ENCODE measurements at places on chromosomes 3 and 15.

- no peak for DNase-seq
These were observed 153.5 kb upstream of the GOLIM4 start for GRCh38 chr3:168249205-168249549.

- no peak for DNase-seq
These were observed 276.7 kb downstream of the ZIC4 start for GRCh38 chr3:147129665-147130064.

GRCh38 chr3:122409446-122409845 is 6.4 kb downstream of the WDR5B start:
- DNase-seq = no peak

GRCh38 chr3:25751725-25752124 is 31.5 kb downstream of the NGLY1 start:
- DNase-seq = no peak

GRCh38 chr3:13098192-13098988 is 25.2 kb upstream of the IQSEC1 start:
- DNase-seq = no peak

DNA sequence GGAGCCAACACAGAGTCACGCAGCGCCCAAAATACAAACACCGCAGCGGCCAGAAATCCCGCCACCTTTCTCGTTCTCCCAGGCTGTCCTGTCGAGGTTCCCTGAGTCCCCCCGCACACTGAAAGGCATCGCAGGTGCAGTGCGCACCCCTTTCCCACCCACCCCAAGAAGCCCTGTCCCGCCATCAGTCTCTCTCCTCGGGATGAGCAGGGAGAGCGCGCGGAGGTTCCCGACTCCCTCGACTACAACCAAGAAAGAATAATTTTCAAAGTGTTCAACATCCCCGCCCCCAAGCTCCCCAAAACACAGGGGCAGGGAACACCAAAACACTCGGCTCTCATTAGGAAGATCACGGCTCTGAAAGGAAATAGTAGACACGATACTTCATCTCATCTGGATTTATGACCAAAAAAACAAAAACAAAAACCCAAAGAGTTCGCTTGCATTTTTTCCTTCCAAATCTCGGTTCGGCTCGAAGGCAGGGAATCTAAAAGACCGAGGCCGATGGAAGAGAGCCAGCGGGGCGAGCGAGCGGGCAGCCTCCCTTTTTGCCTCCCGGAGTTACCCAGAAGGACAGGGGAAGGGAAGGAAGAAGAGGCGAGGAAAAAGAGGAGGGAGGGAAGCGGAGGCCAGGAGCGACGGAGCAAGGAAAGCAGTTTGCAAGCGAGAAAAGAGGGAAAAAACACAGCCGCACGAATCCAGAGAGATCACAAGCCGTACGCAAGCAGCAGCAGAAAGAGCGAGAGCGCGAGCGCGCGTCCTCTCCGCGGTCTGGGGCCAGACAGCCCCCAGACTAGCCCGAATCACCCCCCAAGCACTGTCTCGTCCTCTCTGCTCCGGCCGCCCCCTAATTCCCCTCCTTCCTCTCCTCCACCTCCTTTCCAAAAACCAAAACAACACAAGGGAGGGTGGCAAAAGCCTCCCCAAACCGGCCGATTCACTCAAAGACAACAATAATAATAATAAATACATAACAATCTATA is 808 bp downstream of the BCL6 start:
- DNase-seq = no peak

DNA sequence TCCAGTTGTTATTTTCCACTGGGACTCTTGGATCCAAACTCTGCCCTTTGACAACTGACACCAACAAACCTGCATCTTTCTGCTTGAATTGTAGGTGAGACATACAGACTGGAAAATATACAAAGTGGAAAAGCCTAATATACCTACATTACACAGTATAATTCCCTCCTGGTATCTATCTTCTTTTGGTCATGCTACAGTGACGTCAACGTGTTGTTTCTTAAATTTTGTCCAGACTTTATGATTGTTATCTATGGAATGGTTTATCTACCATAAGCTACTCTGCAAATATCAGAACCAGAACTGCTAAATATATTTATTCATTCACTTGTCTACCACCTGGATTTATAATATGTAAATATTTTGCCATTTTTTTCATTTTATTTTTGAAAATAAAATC is 264.3 kb upstream of the ZPLD1 start:
- no peak for DNase-seq

DNA sequence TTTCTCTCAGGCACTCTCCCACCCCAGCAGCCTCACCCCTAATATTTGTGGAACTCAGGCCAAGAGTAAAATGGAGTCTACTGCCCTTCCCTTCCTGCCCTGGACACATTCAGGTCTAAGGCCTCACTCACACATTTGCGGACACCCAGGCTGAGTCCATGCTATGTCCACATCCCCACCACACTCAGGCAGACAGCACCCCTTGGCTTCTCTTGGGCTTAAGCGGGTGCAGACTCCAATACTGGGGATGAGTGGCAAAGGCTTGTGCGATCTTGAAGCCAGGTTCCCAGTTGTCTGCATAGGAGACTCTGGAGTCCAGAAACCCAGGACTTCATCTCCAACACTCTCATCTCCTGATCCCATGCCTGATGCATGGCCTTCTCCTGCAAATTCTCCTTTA is 17.5 kb upstream of the CFAP100 start:
- DNase-seq = no peak

- DNase-seq = no peak
These were observed 316.8 kb downstream of the POLQ start for GRCh38 chr3:121228971-121229370.

GRCh38 chr15:63481105-63481810 is 23.1 kb upstream of the USP3 start:
- DNase-seq = no peak

DNA sequence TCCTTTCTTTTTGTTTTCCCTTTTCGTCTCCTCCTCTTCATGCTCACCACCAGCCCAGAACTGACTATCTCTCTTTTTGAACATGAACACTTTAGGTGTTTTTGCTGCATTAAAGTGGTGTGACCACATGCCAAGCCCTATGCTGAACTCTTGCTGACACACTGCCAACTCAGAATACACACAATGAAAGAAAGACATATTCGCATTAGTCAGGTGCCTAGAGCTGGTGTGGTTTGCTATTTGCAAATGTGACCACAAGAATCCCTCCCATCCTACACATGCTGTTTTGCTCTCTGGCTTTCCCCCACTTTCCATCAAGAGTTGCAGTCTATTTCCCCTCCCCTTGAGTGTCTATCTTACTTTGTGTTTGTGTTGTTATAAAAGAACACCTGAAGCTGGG is 967.8 kb upstream of the CFAP20DC start:
- peak; percentile 97 for DNase-seq

GRCh38 chr3:183287301-183287971 is 34.4 kb downstream of the B3GNT5 start:
- no peak for DNase-seq

DNA sequence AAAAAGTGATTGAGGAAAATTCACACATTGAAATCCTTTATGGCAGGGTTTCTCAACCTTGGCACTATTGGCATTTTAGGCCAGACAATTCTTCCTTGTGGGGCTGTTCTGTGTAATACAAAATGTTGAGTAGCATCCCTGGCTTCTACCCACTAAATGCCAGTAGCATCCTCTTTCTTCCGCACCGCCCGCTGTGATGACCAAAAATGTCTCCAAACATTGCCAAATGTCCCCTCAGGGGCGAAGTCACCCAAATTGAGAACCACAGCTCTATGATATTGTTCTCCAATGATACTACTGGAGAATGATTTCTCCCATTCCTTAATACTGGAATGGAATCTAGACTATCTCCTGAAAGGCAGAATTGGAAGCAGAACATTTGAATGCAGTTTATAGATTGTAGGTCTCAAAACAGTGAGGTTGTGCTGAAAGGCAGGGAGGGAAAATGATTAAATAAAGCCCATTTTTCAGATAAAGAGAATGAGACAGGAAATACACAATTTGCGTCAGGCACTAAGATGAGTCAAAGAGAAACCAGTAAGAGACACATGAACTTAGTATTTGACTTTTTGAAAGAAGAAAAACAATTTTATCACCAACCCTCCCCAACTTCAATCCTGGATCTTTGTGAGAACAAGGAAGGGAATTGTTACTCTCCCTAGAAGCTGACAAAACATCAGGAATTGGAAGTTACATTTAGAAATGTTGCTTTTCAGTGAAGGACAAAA is 101.6 kb upstream of the TNIK start:
- no peak for DNase-seq

DNA sequence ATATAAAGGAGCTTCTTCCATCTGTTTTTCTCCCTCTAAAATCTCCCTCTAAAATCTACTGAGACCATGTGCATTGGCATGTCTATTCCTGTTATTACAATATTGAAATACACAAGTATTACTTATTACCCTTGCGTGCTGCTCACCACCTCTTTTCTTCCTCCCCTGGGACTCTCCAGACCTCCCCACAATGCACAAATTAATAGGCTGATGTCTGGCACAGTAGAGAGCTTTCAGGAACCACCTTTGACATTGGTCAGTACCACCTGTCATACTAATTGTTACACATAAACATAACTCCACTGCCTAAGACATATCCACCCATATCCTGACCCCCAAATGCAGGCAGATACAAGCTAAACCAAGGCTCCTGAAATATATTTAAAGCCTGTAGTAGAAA is 722.6 kb downstream of the FHIT start:
- no peak for DNase-seq

DNA sequence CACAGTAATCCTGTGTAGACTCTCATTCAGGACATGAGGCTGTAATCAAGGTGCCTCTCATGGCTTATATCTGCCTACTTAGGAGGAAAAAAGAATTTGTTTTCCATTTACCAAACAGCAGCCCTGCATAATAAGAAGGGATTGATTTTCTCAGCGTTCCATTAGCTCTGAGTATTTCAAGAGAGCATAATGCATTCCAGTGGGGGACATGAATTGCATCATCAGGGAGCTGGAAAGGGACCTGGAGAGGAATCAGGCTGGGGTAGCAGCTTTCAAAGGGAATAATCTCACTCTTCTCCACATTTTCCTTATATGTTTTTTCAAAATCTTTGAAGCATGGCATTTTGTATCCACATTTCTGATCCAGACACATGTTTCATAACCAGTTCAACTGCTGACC is 150.6 kb upstream of the ANKRD28 start:
- DNase-seq = no peak

DNA sequence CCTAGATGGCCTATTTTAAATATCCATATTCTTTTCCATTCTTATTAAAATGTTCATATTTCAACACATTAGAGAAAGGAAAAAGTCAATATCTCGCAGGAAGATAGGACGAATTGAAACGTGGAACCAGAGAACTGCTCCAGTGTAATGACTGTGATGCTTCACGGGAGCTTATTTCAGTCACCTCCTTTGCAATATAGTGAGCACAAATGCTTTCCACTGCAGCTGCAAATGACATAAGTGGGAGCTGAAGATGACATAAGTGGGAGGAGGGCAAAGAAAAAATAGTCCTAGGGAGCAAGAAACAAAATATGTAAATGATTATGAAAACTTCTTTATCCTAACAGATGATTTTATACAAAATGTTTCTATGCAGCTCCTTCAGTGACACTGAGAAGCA is 324.1 kb downstream of the ZNF385D start:
- DNase-seq = no peak

DNA sequence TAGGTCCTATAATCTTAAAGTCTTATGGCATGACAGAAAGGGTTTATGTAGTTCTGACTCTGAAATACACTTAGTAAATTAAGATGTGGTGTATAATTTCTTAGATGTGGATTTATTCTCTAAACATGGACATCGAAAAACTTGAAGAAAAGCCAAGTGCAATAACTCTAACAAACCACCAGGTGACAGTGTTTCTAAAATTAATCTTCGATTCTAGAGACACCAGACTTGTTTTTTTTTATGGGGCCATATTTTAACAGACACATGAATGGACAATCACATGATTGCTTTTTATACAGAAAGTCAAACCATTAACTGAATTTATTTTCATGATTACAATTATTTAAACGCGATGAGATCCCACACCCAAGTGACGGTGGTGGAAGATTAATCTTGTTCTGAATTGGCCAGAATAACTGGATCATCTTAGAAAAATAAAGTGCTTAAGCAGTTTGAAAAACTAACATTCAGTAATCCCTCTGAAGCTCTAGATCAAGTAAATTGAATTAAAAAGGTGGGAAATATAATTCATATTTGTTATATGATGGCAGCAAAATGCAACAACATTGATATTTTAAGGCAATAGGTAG is 305.1 kb downstream of the LSAMP start:
- peak; percentile 33 for DNase-seq

DNA sequence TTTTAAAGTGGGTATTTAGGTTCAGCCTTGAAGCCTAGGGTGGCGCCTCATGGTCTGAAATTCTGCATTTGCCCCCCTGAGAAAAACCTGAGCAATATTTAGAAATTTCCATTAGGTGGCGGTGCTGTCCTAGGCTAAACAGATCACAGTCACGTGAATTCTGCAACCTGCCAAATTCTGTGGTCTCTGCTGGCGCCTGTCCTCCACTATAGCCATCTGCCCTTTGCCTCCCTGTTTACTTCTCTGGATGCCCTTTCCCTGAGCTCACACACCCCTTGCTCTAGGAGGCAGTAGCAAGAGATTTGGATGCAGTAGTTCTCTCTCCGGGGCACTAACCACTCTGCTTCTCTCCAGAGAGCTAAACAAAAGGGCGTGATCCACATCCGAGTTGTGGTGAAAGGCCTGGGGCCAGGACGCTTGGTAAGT is 9.1 kb downstream of the MRPS11 start:
- DNase-seq = peak; percentile 22

DNA sequence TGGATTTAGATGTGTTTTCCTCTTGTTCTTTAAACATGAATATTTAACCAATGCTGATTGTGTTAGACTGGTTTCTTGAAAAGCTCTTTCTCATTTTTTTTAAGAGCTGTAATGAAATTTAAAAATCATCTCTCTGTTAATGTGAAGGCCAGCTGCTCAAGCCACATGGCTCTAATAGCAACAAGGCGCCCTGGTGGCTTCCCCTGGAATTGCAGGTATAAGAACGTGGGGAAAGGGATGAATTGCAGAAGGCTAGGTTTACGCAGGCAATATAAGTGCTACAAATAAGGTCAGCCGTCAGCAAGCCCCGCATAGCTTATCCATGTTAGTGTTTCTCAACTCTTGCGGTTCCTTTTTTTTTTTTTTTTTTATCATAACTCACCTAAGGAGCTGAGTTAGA is 108.5 kb downstream of the SAMMSON start:
- DNase-seq = peak; percentile 24

GRCh38 chr15:38176155-38176554 is 76.5 kb upstream of the SPRED1 start:
- no peak for DNase-seq

DNA sequence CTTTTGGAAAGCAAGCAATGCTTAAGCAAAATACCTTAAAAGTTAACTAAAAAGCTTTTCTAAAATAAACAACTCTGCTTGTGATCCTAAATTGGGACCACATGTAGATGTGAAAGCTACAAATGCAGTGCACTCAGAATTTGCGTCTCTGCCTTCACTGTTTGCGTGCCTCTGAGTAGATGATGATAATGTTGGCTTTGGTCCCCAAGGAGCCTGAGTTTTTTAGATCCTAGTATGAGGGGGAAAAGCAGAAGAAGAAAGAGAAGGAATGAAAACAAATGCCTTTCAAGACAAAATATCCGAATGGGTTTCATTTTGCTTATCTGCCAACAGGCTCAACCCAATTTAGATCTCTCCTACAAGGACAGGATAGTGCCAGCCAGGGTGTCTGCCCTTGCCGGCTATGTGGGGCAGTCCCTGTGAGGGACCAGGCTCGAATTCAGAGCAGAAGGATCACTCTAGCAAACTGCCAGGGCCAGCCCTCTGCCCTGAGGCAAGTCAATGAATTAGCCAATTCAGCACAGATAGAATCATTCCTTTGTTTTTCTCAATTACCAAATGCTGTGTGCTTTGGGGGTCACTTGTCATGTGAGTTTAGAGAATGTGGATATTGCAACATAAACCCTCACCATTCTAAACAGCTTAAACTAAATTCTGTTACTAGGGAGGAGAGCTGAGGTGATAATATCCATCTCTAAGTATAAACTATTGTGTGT is 28.5 kb downstream of the SCG5 start:
- DNase-seq = no peak

Data from Jurkat, Clone E6-1 (cell line).